Left renal cortex interstitium (tissue), 4 donors: ENCODE measurements at places on chromosomes 4 and X. TPM values are rescaled to one million over a fixed set of nuclear protein-coding genes. Genes with fewer than 3 reads are reported as not detected.

DNA sequence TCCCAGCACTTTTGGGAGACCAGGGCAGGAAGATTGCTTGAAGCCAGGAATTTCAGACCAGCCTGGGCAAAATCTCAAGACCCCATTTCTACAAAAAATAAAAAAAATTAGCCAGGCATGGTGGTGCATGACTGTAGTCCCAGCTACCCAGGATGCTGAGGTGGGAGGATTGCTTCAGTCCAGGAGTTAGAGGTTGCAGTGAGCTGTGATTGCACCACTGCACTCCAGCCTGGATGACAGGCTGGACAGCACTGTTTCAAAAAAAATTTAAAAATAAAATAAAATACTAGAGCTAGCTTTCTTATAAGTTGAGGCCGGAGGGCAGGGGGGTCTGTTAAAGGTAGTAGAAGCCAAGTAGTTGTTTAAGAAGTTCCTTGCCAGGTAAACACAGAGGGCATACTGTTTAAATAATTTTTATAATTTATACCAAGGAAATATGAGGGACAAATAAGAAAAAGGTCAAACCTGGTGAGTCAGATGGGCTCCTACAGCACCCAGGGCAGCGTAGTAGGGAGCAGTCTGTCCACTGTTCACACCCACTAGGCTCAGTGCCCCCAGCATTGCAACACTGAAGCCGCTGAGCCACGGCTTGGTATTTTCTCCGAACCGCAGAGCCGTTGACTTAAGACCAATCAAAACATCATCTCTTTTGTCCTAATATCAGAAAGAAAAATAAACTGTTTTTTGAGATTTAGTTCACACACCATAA, 17.3 kb downstream of the COQ2 start:
- DNase-seq, result no peak

GRCh38 chr4:125010796-125011503, 298.4 kb upstream of the ANKRD50 start:
- DNase-seq, result no peak

DNA sequence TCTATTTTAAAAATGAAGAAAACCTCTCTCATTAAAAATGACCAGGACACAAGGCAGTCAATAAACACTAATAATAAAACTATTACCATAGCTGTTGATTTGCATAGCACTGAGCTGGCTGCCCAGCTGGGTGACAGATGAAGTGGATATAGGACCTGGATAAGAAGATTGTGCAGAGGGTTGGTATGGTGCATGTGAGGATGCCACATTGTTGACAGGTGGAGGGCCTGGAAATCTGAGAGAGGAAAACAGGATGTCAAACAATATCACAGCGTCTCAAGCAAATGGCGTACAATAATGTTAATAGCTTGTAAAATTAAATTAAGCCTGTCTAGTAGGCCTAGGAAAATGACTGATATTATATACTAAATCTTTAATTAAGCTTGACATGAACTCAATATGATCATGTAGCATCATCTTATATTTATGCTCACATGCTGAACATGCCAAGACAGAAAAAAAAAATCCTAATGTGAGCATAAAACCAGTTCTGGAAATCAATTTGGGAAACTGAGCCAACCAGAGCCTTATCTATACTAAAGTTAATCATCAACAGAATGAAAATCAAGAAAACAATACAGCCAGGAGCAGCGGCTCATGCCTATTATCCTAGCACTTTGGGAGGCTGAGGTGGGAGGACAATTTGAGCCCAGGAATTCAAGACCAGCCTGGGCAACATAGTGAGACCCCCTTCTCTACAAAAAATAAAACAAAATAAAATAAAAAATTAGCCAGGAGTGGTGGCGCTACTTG, 18.6 kb downstream of the SEC24D start:
- DNase-seq, result no peak

The SRPX2 gene
- 12.5 TPM for polyA plus RNA-seq

The TMEM255A gene
- 0.56 TPM for polyA plus RNA-seq
